ENCODE measurements at places on chromosomes 4 and X. TPM values are rescaled to one million over a fixed set of nuclear protein-coding genes. Genes with fewer than 3 reads are reported as not detected.
A peak's percentile ranks its signal among the peaks of the same experiment; 100 is the strongest.

GRCh38 chr4:89823416-89823815 lies 13.5 kb downstream of the SNCA start:
- H3K27me3 ChIP-seq = no peaks in the 10 kb centered on the region
- H3K4me1 ChIP-seq = no peaks in the 10 kb centered on the region
- H3K27ac ChIP-seq = no peak overlapping the region
- H3K36me3 ChIP-seq = peaks cover 2% of the 10 kb centered on the region
- no peak overlapping the region for H3K4me3 ChIP-seq

The GAB3 gene
- 0.42 TPM for total RNA-seq

The MAGEB18 gene
- total RNA-seq = not detected

GRCh38 chr4:111283066-111283677 lies 660.3 kb upstream of the PITX2 start:
- H3K4me3 ChIP-seq = no peak overlapping the region
- peak; percentile 52 for DNase-seq
- no peaks in the 10 kb centered on the region for H3K36me3 ChIP-seq
- H3K4me1 ChIP-seq = no peaks in the 10 kb centered on the region
- no peak overlapping the region for H3K27ac ChIP-seq

GRCh38 chr4:73450398-73451004 lies 14.5 kb downstream of the AFP start:
- DNase-seq = peak; percentile 35
- H3K36me3 ChIP-seq = no peaks in the 10 kb centered on the region
- H3K4me1 ChIP-seq = peaks cover 15% of the 10 kb centered on the region
- H3K4me3 ChIP-seq = peak overlapping the region; percentile 63
- no peak overlapping the region for H3K27ac ChIP-seq

DNA sequence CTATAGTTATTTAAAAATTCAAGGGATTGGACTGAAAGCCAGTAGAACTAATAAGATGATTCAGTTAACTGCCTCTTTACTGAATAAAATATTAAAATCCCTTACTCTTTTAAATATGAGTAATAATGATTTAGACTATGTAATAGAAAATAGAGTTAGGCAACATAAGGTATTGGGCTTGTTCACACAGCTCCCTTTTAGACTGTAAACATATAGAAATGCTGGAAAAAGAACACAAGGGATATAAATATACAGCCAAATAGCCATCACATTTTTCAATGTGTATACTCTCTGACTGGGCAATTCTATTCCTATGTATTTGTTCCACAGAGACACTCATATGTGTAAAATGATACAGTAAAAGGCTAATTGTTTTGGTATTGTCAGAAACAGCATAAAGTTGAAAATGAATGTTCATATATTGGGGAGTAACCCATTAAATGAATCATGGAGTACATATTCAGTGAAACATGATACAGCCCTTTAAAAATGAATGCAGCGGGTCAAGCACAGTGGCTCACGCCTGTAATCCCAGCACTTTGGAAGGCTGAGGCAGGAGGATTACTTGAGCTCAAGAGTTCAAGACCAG lies 129.8 kb downstream of the TBC1D19 start:
- no peak overlapping the region for H3K27ac ChIP-seq
- H3K4me3 ChIP-seq = no peak overlapping the region
- no peaks in the 10 kb centered on the region for H3K4me1 ChIP-seq
- H3K36me3 ChIP-seq = no peaks in the 10 kb centered on the region
- no peaks in the 10 kb centered on the region for H3K27me3 ChIP-seq

The HHIP gene
- total RNA-seq = 2.7 TPM

The GC gene
- not detected for total RNA-seq

- no peak overlapping the region for H3K27ac ChIP-seq
- no peaks in the 10 kb centered on the region for H3K27me3 ChIP-seq
- peak overlapping the region; percentile 4 for H3K4me3 ChIP-seq
- H3K36me3 ChIP-seq = peaks cover 23% of the 10 kb centered on the region
These were observed 4.1 kb downstream of the SH3RF1 start for GRCh38 chr4:169266661-169267060.

DNA sequence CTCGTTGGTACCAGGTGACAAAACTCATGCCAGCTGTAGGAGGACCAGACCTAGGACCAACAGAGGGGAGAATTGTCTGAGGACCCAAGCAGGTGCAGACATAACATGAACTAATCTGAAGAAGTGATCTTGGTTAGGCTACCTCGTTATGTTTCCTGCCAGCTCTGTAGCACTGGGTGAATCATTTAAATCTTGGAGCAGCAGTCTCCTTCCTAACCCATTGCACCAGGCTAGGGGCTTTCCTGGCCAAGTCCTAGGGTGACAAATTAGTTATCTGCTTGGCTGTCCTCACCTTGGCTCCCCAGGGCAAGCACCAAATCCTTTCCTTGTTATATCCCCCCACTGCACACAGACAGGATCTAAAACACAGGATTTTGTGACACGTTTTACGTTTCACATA lies 87.8 kb downstream of the WWC2 start:
- H3K27ac ChIP-seq = no peak overlapping the region
- H3K4me3 ChIP-seq = no peak overlapping the region

DNA sequence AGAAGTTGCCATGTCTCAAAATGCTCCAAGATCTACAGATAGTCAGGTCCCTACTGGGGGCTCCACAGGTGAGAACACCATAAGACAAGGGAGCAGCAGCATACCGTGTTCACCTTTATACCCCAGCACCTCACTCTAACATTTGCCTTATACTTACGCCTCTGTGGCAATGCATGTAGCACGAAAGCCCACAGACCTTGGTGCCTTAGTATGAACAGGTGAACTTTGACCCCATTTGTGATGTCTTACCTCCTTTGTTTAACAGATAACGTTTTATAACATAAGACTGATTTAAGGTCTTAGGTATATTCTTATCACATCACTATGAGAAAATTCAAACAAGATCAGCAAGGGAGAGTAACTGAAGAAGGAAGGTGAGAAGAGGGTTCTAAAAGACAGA lies 128.8 kb downstream of the ARX start:
- no peak for DNase-seq
- H3K27ac ChIP-seq = no peak overlapping the region
- peaks cover 12% of the 10 kb centered on the region for H3K36me3 ChIP-seq
- no peaks in the 10 kb centered on the region for H3K4me1 ChIP-seq

- no peak overlapping the region for H3K4me3 ChIP-seq
- no peaks in the 10 kb centered on the region for H3K4me1 ChIP-seq
- peaks cover 57% of the 10 kb centered on the region for H3K27me3 ChIP-seq
- no peak for DNase-seq
These were observed 12.7 kb upstream of the SHOX start for GRCh38 chrX:617891-618290.

The NDST3 gene
- 0.70 TPM for total RNA-seq

- H3K4me1 ChIP-seq = no peaks in the 10 kb centered on the region
- H3K27me3 ChIP-seq = no peaks in the 10 kb centered on the region
- H3K27ac ChIP-seq = no peak overlapping the region
- DNase-seq = no peak
- no peaks in the 10 kb centered on the region for H3K36me3 ChIP-seq
These were observed 76.2 kb upstream of the GRXCR1 start for GRCh38 chr4:42816189-42816879.

DNA sequence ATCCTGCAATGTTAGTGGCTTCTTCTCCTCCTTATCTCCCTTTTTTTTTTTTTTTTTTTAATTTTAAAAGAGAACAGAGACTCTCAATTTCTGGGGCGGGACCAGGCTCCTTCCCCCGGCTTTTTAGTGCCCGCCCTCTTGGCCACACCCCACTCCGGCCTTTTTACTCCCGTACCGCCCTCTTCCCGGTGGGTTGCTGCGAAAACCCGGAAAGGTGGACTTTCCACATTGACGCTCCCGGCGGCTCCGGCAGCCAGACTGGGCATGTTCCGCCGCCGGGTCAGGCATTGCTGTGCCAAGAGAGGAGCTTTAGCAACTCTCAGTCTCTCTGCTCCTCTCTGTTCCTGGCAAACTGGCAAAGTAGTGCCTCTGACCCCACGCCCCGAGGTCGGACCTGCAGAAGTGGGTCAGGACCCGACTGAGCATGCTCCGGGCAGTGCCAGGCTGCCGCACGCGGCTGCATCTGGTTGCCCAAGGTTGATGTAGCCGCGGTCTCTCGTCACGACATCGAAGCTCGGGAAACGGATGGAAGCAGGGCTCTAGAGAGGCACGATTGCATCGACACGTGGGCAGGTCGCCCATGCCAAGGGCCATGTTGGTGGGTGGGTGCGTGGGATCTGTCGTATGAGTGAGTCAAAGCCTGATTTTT lies 1.1 kb upstream of the MFAP3L start:
- no peaks in the 10 kb centered on the region for H3K36me3 ChIP-seq
- H3K4me3 ChIP-seq = peak overlapping the region; percentile 91
- DNase-seq = peak; percentile 92
- peaks cover 3% of the 10 kb centered on the region for H3K27me3 ChIP-seq
- H3K4me1 ChIP-seq = no peaks in the 10 kb centered on the region

The NRK gene
- total RNA-seq = 1.4 TPM

DNA sequence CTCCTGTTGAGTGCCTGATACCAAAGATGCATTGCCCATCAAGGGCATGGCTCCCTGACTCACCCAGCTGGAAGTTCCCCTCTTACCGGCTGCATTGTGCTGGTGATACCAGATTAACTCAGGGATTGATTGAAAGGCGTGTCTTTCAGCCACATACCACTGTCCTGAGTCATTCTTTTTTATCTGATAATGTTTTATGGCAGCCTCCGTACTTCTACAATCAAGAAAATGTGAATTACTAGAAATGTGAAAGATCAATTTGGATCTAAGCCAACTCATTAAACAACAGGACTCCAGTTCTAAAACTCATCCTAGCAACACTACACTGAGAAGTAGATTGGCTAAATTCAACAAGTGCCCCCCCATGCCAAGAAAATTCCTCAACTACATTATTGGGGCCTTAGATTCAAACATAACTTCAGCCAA lies 40.0 kb downstream of the TXK start:
- H3K27me3 ChIP-seq = no peaks in the 10 kb centered on the region
- H3K36me3 ChIP-seq = no peaks in the 10 kb centered on the region
- no peaks in the 10 kb centered on the region for H3K4me1 ChIP-seq
- DNase-seq = no peak

The LRIT3 gene
- total RNA-seq = 0.09 TPM

DNA sequence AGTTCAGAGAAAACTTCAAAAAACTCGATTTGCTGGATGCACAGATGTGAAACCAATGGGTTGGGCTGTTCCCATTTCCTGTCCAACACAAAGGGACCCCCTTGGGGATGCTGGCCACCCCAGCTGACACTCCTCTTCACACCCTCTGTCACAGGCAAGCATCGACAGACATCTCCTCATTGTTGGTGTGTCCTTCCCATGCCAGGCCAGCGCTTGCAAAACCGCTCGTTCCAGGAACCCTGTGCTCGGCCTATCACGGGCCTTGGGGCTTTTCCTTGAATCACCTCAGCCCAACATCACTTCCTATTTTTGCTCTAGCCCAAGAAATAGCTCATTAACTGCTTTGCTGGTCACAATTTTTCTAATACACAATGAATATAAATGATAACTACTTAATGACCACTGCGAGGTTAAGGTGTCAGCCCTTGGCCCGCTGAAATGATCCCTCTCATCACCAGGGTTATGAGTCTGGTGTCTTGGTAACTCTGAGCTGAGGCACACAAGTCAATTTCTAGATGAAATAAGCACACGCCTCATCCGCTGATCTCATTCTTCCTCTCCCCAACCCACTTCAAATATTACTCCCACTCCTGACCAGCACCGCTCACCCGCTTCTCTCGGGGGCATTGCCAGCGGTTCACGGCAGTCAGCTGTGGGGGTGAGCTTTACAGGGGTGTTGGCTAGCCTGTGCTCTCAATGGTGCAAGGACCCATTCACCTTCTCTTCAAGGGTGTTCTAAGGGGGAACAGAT lies 32.3 kb downstream of the BCOR start:
- no peak overlapping the region for H3K27ac ChIP-seq
- no peak for DNase-seq
- H3K36me3 ChIP-seq = peaks cover 99% of the 10 kb centered on the region
- peaks cover 11% of the 10 kb centered on the region for H3K4me1 ChIP-seq

The GPR119 gene
- total RNA-seq = not detected

- H3K27ac ChIP-seq = no peak overlapping the region
- H3K27me3 ChIP-seq = peaks cover 8% of the 10 kb centered on the region
- peaks cover 3% of the 10 kb centered on the region for H3K36me3 ChIP-seq
These were observed 15.6 kb downstream of the PPP2R3B start for GRCh38 chrX:370963-371745.

DNA sequence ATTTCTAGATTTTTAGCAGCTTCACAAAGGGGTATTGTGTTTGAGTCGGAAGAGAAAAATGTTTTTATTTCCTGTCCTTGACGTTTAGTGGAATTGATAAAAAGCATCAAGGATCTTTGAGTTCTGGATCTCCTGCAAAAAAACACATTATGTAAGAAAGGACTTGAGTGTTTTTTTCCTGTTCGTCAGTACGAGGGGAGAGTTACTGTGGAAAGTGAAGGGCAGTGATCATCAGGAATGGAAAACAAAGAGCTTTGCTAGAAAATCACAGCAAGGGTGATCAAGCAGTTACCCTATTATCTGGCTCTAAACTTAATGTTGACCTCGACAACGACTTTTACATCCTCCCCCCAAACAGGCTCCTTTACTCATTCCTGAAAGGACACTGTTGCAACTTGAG lies 7.3 kb downstream of the LIMCH1 start:
- no peaks in the 10 kb centered on the region for H3K36me3 ChIP-seq
- H3K4me1 ChIP-seq = peaks cover 4% of the 10 kb centered on the region
- no peak overlapping the region for H3K4me3 ChIP-seq
- DNase-seq = no peak
- H3K27me3 ChIP-seq = no peaks in the 10 kb centered on the region
- H3K27ac ChIP-seq = no peak overlapping the region

DNA sequence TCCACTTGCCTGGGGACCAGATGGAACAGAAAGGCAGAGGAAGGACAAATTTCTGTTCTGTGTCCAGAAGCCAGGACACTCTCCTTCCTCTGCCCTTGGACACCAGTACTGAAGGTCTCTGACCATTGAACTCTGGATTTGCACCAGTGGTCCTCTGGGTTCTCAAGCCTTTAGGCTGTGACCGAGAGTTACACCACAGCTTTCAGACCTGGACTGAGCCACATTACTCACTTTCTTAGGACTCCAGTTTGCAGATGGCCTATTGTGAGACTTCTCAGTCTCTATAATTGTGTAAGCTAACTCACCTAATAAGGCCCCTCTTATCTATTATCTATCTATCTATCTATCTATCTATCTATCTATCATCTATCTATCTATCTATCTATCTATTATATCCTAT lies 295.3 kb upstream of the GALNTL6 start:
- H3K36me3 ChIP-seq = no peaks in the 10 kb centered on the region
- no peak overlapping the region for H3K27ac ChIP-seq
- no peak overlapping the region for H3K4me3 ChIP-seq
- no peaks in the 10 kb centered on the region for H3K27me3 ChIP-seq

DNA sequence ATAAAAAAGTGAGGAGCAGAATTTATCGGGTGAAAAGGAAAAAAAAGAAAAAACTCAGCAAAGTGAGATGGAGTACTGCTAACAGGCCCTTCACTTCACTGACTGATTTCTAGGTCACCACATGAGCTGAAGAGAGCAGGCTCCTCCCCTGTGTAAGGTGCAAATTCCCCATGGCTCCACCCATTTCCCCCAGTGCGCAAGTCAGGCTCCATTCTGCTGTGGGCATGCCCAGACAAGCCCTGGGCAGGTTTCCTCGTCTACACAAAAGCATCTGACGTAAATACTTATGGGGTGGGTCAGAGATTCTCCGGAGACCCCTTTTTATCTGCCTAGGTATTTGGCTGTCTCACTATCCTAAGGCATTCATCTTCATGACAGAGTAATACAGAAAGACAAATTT lies 157.9 kb downstream of the MAGEB5 start:
- no peaks in the 10 kb centered on the region for H3K4me1 ChIP-seq
- no peak overlapping the region for H3K27ac ChIP-seq
- DNase-seq = peak; percentile 42
- H3K4me3 ChIP-seq = no peak overlapping the region

- no peaks in the 10 kb centered on the region for H3K27me3 ChIP-seq
- H3K4me3 ChIP-seq = no peak overlapping the region
- H3K27ac ChIP-seq = no peak overlapping the region
- H3K36me3 ChIP-seq = peaks cover 1% of the 10 kb centered on the region
- peaks cover 7% of the 10 kb centered on the region for H3K4me1 ChIP-seq
These were observed 30.3 kb downstream of the STPG2 start for GRCh38 chr4:98113012-98113411.

Data from H9 (cell line).